Inflammatory macrophage (primary cell): ENCODE measurements at places on chromosomes 11 and 22.
A peak's percentile ranks its signal among the peaks of the same experiment; 100 is the strongest.

- DNase-seq, result no peak
Observed at GRCh38 chr11:87740451-87740850, 434.8 kb downstream of the RAB38 start.

DNA sequence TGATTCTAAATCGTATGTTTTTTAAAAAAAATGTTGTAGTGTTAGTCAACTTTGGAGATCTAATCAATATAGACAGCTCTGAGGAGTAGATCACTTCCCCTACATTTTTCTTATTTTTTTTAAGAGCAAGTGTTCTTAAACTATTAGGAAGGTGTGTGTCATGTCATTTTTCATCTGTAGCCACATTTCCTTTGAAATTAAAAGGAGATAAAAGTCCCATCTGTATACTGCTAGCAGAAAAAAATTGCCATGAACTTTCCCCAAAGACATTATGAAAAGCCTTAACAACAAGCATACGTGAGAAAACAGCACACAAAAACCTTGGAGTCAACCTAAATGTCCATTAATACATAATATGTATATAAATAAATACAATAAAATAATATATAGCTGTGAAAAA lies 286.6 kb downstream of the ETS1 start:
- DNase-seq, result no peak

GRCh38 chr11:10201343-10201742 lies 92.7 kb downstream of the SBF2 start:
- no peak for DNase-seq

- DNase-seq, result no peak
Observed at GRCh38 chr11:71235719-71236118, 16.7 kb downstream of the SHANK2 start.

DNA sequence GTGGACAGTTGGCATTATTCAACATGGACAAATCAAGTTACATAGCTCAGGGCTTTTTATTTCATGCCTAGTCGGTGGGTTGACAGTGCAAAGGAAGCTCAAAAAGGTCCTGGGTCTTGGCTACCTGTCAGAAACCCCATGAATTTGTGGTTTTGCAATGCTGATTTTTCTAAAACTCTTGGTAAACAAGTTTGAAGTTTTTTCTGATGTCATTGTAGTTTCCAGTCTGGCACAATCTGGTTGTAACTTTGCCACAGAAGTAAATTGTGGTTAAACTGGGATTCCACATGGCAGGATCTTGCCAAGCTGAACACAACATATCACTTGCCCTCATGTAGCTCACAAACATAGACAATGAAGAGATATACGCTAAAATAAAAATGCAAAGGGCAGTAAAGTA lies 100.8 kb downstream of the EHF start:
- DNase-seq, result no peak

DNA sequence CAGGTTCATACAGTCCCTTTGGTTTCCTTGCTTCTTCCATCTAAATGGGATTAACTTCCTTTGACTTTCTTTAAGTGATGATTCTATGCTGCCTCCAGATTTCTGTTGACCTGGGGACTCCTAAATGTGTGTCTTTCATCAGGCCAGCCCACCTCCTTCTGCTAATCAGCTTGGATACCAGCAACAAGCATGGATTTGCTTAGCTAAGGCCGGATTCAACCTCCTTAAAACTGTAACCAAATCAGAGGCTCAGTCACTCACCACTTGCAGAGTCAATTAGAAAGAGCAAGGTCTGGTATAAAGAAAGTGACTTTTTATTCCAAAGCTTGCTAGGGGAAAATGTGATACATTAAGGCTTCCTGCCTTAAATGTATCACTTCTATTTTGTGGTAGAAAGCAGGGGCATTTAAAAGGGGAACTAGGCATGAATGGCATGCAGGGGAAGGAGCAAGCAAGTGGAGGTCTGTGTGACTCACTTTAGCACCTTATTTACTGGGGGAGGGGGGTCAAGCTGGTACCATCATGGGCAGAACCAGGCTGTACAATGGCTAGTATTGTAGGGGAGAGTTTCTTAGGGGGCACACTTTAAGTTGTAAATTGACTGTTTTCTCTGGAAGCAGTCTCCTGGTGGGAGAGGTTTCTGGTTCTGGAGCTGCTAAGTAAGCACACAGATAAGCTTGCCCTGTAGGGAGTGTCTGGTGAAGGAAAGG lies 239.0 kb upstream of the PDGFD start:
- no peak for DNase-seq

GRCh38 chr11:127926721-127927120 lies 660.6 kb downstream of the ETS1 start:
- no peak for DNase-seq

- peak; percentile 40 for DNase-seq
Observed at GRCh38 chr11:59669611-59670009, 773 bp upstream of the PATL1 start.

- no peak for DNase-seq
Observed at GRCh38 chr11:118843565-118843964, 40.1 kb upstream of the CXCR5 start.

DNA sequence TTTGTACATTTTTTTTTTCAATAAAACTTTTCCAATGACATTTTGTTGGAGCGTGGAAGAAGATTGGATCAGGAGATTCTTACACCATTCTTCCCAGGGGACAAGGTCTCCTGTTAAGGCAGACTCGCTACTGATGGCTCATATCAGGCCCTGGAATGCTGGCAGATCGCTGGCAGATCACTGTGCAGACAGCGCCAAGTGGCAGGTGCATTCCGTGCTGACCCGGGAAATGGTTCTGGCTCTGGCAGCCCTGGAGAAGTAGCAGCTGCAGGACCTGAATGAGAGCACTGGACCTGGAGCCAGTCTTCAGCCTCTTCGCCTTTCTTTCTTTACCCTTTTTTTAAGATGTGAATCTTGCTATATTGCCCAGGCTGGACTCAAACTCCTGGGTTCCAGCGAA lies 10.7 kb downstream of the SERPINH1 start:
- DNase-seq, result no peak
